Left forelimb (tissue), 1 donor: ENCODE measurements at places on chromosomes 3 and 15.
A peak's percentile ranks its signal among the peaks of the same experiment; 100 is the strongest.

DNA sequence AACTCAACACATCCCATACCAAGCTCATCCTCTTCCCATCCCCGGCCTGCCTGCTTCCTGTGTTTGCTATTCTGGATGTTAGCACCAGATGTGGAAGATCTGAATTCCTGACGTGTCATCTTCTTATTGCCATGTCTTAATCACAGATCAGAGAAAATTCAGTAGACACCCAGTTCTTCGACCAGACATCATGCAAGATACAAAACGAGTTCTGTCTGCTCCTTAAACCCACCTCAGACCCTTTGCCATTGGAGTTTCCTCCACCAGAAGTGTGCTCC is 52.0 kb downstream of the FGD5 start:
- no peak for DNase-seq

- no peak for DNase-seq
These were observed 33.7 kb upstream of the TTBK2 start for GRCh38 chr15:42954291-42954690.

GRCh38 chr15:80732167-80732566 is 37.1 kb downstream of the ABHD17C start:
- no peak for DNase-seq

- DNase-seq: no peak
These were observed 7.3 kb downstream of the ILDR1 start for GRCh38 chr3:122014741-122015140.

GRCh38 chr3:134718726-134719125 is 67.9 kb upstream of the KY start:
- DNase-seq: no peak

GRCh38 chr3:83946554-83946953 is 1012.2 kb upstream of the CADM2 start:
- DNase-seq: no peak

- no peak for DNase-seq
These were observed 86.0 kb upstream of the LPP start for GRCh38 chr3:188067932-188068331.

GRCh38 chr3:147201086-147201485 is 205.3 kb downstream of the ZIC4 start:
- no peak for DNase-seq

DNA sequence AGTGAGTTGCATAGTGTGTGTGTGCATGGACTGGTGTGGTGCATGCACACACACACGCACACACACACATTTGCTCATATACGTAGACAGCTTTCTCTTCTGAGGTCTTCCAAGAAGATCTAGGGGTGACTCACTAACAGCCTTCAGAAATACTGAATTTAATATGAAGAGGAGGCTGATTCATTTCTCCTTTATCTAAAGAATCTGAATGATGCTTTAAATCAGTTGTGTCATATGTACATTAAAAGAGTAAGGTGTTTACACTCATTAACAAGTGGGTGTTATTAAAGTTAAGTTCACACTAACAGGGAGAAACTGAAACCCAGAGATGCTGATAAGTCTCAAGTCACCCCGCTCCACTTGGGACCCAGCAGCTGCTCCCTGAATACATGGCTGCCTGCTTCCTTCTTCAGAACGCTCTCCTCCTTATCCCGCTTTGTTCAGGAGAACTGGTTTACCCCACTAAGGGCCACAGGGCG is 22.0 kb downstream of the TMPRSS7 start:
- DNase-seq: no peak

GRCh38 chr3:32502118-32502945 is at the start of gene CMTM6:
Gene CMTM6 (minus strand): TSS chr3:32502852. CDS start chr3:32502745, 107 bp downstream.
- DNase-seq: peak; percentile 94

- DNase-seq: no peak
These were observed 8.2 kb downstream of the MAP2K1 start for GRCh38 chr15:66394915-66395314.

- DNase-seq: no peak
These were observed 59.8 kb downstream of the SH3BP5 start for GRCh38 chr3:15272426-15273196.

GRCh38 chr15:92000709-92001108 is 147.2 kb downstream of the SLCO3A1 start:
- no peak for DNase-seq

DNA sequence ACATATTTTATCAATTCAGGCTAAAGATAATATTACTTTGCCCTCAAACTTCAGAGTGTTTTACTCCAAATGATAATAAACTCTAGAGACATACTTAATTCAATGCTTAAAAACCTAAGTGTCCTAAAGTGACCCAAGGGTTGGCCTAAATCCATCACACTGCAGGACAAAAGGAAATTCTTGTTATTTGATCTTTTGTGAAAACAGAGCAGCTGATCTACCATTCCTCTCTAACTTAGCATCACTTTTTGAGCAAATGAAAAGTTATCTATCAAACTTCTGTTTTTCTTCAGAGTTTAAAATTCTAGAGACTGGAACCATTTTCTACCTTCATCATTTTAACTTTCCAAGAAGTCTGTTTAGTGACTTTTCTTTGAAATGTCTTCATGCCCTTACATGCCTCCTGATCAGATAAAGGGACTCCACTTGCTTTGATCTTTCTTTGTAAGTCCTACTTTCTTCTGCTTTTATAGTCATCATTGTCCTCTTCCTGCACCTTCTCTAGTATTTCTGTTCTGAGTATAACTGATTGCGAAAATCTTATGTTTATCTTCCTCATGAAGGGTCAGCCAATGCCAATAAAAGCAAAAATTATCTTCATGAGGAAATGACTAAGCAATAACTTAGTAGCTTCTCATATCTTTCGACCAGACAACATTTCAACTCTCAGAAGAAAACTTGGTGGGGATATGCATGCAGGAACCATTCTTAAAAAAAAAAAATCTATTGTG is 378.7 kb upstream of the TGFBR2 start:
- no peak for DNase-seq
